ENCODE measurements at places on chromosomes 6 and 20. TPM values are rescaled to one million over a fixed set of nuclear protein-coding genes. Genes with fewer than 3 reads are reported as not detected.

DNA sequence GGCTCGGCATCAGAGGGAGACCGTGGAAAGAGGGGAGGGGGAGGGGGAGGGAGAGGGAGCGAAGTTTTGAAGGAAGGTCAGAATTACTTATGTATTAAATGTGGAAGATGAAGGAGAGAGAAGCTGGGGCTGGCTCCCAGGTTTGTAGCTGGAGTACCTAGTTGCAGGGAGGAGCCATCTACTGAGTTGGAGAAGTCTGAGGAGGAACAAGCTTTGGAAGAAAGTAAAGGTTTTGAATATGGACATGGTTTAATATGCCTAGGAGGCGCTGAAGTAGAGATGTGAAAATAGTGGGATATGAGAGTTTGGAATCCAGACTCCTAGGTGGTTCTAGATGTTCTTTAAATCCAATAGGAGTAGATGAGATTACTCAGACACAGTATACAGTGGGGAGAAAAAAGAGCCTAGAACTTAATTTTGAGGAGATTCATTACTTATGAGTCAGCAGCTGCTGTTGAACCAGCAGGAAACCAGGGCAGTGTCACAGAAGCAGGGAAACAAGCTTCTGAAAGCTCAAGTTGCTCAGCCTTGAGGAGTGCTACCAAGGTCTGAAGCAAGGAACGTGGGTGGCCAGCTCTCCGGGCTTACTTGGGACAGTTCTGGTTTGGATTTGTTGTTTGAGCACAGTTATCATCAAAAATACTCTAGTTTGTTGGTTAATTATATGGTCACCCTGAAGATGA lies 149.3 kb downstream of the UTRN start:
- no peak overlapping the region for H3K4me3 ChIP-seq
- H3K4me1 ChIP-seq = peaks cover 15% of the 10 kb centered on the region
- H3K36me3 ChIP-seq = peaks cover 43% of the 10 kb centered on the region
- DNase-seq = no peak

DNA sequence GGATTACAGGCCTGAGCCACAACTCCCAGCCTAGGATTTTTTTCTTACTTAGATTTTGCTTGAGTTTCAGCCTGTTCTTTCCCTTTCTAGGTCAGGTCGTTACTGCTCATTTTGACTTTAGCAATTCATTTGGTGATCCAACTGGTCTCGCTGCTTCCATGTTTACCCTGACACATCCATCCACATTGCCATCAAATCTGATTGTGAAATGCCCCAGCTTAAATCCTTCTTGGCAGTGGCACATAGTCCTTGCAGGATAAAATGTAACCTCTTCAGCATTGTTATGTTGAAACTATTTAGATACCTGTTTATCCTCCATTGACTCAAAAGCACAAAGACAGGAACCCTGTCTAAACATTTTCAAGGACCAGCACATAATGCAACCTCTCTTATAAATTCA lies 77.2 kb downstream of the DNAH8 start:
- DNase-seq = no peak
- no peaks in the 10 kb centered on the region for H3K36me3 ChIP-seq
- no peak overlapping the region for H3K4me3 ChIP-seq
- no peak overlapping the region for H3K27ac ChIP-seq
- no peaks in the 10 kb centered on the region for H3K4me1 ChIP-seq

DNA sequence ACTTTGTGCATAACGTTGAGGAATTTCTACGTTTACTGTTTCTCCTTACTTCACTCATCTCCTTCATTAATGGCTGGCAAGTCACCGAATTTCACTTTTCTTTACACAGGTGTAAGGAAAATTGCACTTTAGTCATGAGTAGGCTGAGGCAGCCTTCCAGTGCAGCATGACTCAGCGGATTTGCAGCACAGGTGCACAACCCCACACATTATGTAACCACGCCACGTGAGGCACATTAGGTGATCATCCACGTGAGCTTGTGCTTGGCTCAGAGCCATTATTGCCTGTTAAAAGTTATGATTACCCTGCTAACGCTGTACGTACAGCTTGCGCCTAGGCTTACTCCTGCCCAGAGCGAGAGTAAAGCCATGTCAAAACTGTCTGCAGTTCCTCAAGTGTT lies 158.8 kb downstream of the NKAIN2 start:
- no peaks in the 10 kb centered on the region for H3K36me3 ChIP-seq
- peaks cover 8% of the 10 kb centered on the region for H3K4me1 ChIP-seq
- no peak for DNase-seq
- H3K27me3 ChIP-seq = no peaks in the 10 kb centered on the region

The TEAD3 gene
- total RNA-seq = 13.0 TPM

The DLL1 gene
- total RNA-seq = 1.8 TPM

Measured in gastrocnemius medialis (tissue), 4 donors.